Esophagus muscularis mucosa (tissue), 4 donors: ENCODE measurements at places on chromosomes 13 and 19. TPM values are rescaled to one million over a fixed set of nuclear protein-coding genes. Genes with fewer than 3 reads are reported as not detected.

GRCh38 chr13:25738342-25739196 lies 313.2 kb downstream of the SHISA2 start:
- no peaks in the 10 kb centered on the region for H3K4me1 ChIP-seq
- peak; percentile 78 for DNase-seq
- H3K27ac ChIP-seq = no peak overlapping the region
- no peaks in the 10 kb centered on the region for H3K36me3 ChIP-seq
- no peaks in the 10 kb centered on the region for H3K27me3 ChIP-seq
- H3K4me3 ChIP-seq = no peak overlapping the region

IZUMO4 gene
- 5.4 TPM for total RNA-seq

DNA sequence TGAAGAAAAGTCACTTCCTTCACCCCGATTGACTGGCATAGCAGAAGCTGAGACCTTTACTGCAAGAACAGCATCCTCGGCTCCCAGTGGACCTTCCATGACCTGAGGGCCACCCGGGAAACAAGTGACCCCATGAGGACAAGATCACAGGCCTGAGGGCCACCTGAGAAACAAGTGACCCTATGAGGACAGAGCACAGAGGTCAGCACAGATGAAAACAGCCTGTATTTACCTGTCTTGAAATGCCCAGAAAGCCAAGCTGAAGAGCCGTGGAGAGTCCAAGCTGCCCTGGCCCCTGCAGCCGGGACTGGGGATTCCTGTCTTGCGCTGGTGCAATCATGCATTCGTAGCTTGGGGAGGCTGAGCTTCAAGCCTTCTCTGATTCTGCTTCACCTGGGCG lies 114.2 kb upstream of the SPACA7 start:
- no peak overlapping the region for H3K27ac ChIP-seq
- H3K27me3 ChIP-seq = no peaks in the 10 kb centered on the region
- peak; percentile 91 for DNase-seq
- H3K4me1 ChIP-seq = no peaks in the 10 kb centered on the region
- H3K4me3 ChIP-seq = no peak overlapping the region
- no peaks in the 10 kb centered on the region for H3K36me3 ChIP-seq

TGFBR3L gene
- 6.8 TPM for total RNA-seq

DNA sequence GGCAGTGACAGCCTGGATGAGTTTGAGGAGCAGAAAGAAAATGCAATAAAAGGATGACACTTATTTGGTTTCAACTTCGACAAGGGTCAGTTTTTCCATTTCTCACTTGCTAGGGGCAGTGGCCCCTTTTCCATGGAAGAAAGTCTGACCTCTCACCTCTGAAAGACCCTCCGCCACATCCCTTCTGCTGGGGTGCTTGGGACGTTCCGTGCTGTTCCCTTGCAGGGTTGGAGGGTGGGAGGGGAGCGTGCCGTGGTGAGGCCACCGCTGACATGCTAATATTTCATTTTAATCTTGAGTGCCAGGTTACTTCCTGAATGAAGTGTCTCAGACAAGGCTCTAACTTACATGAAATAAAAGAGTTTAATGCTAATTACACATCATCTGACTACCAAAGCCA lies 5.2 kb upstream of the ZNF536 start:
- H3K4me3 ChIP-seq = no peak overlapping the region
- H3K27ac ChIP-seq = no peak overlapping the region
- no peak for DNase-seq
- no peaks in the 10 kb centered on the region for H3K36me3 ChIP-seq
- H3K27me3 ChIP-seq = peaks cover 35% of the 10 kb centered on the region

KLK3 gene
- not detected for total RNA-seq

DNA sequence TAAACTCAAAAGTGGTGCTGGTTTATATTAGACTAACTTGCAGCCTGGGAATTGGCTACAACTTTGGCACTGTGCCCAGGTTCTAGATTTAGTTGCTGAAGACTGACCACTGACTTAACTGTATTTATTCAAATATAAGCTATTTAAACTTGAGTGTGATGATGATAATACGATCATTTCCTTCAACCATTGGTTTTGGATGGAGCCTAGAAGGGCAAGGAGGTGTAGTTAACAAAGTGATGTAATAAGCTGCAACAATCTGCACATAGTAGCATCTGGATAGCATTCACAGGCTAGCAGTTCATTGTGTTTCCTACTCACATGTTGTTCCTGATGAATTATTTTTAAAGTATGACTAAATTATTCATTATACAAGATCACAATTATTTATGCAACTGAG lies 55.2 kb upstream of the DACH1 start:
- no peaks in the 10 kb centered on the region for H3K36me3 ChIP-seq
- H3K27me3 ChIP-seq = no peaks in the 10 kb centered on the region
- no peaks in the 10 kb centered on the region for H3K4me1 ChIP-seq
- H3K27ac ChIP-seq = no peak overlapping the region

DNA sequence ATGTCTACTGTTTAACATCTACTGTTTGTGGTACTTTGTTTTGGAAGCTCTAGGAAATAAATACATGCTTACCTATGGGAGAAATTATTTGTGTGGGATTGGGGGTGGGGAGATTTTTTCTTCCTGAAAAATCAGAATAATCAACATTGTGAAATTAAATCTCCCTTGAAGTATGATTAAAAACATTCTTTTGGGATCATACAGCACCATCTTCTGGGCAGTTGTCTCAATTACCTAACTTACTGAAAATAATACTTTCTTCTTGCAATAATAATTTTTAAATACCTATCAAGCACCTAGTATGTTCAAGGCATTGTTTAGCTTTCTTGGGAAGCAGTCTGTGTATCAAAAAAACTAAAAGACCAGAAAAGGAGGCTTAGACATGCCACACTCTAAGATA lies 576.5 kb upstream of the ARGLU1 start:
- H3K27ac ChIP-seq = no peak overlapping the region
- no peaks in the 10 kb centered on the region for H3K36me3 ChIP-seq
- peaks cover 13% of the 10 kb centered on the region for H3K4me1 ChIP-seq
- no peak for DNase-seq
- H3K4me3 ChIP-seq = no peak overlapping the region

- DNase-seq = peak; percentile 50
- H3K4me1 ChIP-seq = peaks cover 33% of the 10 kb centered on the region
- no peak overlapping the region for H3K4me3 ChIP-seq
- peak overlapping the region; percentile 66 for H3K27ac ChIP-seq
These were observed 8.9 kb downstream of the B3GLCT start for GRCh38 chr13:31208559-31209122.

GRCh38 chr19:2811735-2812413 lies 7.8 kb upstream of the ZNF554 start:
- DNase-seq = no peak
- H3K36me3 ChIP-seq = peaks cover 82% of the 10 kb centered on the region
- H3K4me3 ChIP-seq = no peak overlapping the region
- no peaks in the 10 kb centered on the region for H3K4me1 ChIP-seq

GRCh38 chr13:23411220-23411619 lies 22.3 kb downstream of the SACS start:
- H3K4me1 ChIP-seq = peaks cover 11% of the 10 kb centered on the region
- DNase-seq = peak; percentile 34
- H3K27ac ChIP-seq = no peak overlapping the region
- H3K4me3 ChIP-seq = no peak overlapping the region

DNA sequence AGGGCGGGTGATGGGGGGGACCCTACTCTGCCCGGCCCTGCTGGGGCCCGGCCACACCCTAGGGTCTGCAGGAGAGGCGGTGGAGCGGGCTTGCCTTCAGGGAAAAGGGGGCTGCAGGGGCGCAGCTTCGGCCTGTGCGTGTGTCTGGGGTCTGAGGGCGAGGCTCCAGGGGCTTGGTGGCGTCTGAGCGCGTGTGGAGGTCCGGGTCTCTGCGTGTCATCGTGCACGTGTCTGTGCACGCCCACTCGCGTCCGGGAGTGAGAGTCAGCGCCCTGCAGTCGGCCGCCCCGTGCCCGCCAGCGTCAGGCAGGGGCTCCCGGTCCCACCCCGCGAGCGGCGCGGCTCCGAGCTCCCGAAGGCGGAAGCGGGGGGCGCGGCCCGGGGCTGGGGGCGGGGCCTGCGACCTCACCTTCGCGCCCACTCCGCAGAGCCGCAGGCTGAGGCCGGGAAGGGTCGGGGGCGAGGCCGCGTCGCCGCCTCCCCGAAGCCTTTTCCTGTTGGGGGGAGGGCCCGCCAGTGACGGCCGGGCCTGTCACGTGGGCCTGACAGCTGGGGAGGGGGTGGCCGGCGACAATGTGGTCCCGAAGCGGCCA lies at the start of gene ARHGAP45:
Gene ARHGAP45, plus strand, starts transcription at position 420 of the 593 bp plus-strand sequence. CDS start 239 bp downstream, outside the sequence.
- no peaks in the 10 kb centered on the region for H3K36me3 ChIP-seq
- no peak for DNase-seq
- H3K4me1 ChIP-seq = peaks cover 22% of the 10 kb centered on the region
- H3K27me3 ChIP-seq = peaks cover 78% of the 10 kb centered on the region

- H3K36me3 ChIP-seq = no peaks in the 10 kb centered on the region
- H3K4me1 ChIP-seq = no peaks in the 10 kb centered on the region
- no peak overlapping the region for H3K4me3 ChIP-seq
- peak; percentile 86 for DNase-seq
- H3K27me3 ChIP-seq = no peaks in the 10 kb centered on the region
- no peak overlapping the region for H3K27ac ChIP-seq
These were observed 414.1 kb downstream of the TSHZ3 start for GRCh38 chr19:30935146-30935545.

DNA sequence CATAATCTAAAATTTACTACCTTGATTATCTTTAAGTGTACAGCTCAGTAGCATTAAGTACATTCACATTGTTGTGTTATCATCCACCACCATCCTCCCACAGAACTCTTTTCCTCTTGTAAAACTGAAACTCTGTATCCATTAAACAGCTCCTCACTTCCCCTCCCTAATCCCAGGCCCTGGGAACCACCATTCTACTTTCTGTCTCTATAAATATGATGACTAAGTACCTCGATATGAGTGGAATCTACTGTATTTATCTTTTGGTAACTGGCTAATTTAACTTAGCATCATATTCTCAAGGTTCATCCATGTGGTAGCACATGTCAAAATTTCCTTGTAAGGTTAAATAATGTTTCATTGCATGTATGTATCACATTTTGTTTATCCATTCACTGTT lies 49.0 kb upstream of the POMP start:
- no peak overlapping the region for H3K4me3 ChIP-seq
- H3K36me3 ChIP-seq = no peaks in the 10 kb centered on the region
- no peak for DNase-seq
- no peaks in the 10 kb centered on the region for H3K4me1 ChIP-seq
